ELR (cell line): ENCODE measurements at places on chromosomes 2 and 18.
A peak's percentile ranks its signal among the peaks of the same experiment; 100 is the strongest.

DNA sequence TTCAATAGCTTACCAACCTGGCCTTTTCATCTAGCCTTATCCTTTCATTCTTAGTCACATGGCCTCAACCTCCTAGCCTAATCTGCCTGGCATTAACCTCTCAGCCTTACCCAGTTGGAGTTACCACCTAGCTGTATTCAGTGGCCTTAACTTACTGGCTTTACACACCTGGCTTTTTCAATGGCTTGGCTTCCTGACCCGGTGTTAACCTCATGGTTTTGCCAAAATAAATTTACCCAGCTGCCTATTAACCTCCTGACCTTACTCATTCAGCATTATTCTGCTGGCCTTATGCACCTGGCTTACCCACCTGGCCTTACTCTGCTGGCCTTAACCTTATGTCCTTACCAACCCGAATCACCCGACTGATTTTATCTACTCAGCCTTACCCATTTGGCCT lies 135.5 kb upstream of the ZSWIM2 start:
- DNase-seq, result no peak

- DNase-seq, result no peak
These were observed 335.2 kb downstream of the NUP35 start for GRCh38 chr2:183459466-183459865.

DNA sequence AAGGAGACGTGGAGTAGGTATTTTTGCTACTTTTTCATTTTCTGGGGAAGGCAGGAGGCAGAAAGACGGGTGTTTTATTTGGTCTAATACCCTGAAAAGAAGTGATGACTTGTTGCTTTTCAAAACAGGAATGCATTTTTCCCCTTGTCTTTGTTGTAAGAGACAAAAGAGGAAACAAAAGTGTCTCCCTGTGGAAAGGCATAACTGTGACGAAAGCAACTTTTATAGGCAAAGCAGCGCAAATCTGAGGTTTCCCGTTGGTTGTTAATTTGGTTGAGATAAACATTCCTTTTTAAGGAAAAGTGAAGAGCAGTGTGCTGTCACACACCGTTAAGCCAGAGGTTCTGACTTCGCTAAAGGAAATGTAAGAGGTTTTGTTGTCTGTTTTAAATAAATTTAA lies 3.4 kb downstream of the FZD7 start:
- DNase-seq, result peak; percentile 45

- no peak for DNase-seq
These were observed 189.6 kb downstream of the EXOC6B start for GRCh38 chr2:72636210-72636609.
